ENCODE measurements at places on chromosomes 5 and 9. TPM values are rescaled to one million over a fixed set of nuclear protein-coding genes. Genes with fewer than 3 reads are reported as not detected.
A peak's percentile ranks its signal among the peaks of the same experiment; 100 is the strongest.

GRCh38 chr5:162323466-162323865 is 255.9 kb downstream of the GABRG2 start:
- DNase-seq, result no peak
- no peaks in the 10 kb centered on the region for H3K27me3 ChIP-seq
- no peaks in the 10 kb centered on the region for H3K4me1 ChIP-seq

- no peak overlapping the region for H3K4me3 ChIP-seq
- no peaks in the 10 kb centered on the region for H3K27me3 ChIP-seq
- H3K4me1 ChIP-seq, result no peaks in the 10 kb centered on the region
- no peak overlapping the region for H3K27ac ChIP-seq
- no peak for DNase-seq
- H3K36me3 ChIP-seq, result no peaks in the 10 kb centered on the region
Observed at GRCh38 chr9:87898151-87898550, 15.5 kb downstream of the SPATA31E1 start.

DNA sequence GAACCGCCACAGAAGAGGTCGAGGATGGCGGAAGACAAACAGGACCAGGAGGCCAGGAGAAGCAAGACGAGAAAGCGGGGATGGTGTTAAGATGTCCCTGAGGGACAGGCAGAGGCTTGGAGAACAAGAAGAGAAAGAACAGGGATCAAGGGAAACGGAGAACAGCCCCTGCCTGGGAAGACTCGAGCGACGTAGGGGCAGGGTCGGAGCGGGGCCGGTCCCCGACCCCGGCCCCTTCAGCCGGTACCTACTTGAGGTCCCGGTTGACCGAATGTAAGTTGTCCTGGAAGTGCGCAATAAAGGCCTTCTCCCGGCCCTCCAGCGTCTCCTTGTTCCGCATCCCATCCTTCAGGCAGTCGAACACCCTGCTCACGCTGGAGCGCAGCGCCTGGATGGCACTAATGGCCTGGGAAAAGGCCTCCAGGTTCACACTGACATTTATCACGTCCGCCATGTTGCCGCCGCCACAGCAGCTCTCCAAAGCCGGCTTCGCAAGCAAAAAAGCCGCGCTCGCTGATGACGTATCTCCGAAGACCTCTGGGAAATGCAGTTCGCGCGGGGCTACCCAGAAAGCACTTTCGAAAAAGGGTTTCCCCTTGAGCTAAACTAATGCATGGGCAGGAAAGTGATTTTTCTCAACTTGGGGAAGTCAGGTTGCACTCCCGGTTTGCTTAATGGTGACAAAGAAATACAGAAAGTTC is at the start of gene MED27:
TSS of gene MED27 (minus strand) at position 477 of the 701 bp plus-strand sequence. CDS start at position 454, 23 bp downstream.
- DNase-seq, result peak; percentile 97
- peak within 1 kb of the TSS; percentile 83 for H3K4me3 ChIP-seq
- no peaks in the 10 kb centered on the region for H3K36me3 ChIP-seq
- H3K27me3 ChIP-seq, result no peaks in the 10 kb centered on the region
- H3K27ac ChIP-seq, result peak within 1 kb of the TSS; percentile 85

DNA sequence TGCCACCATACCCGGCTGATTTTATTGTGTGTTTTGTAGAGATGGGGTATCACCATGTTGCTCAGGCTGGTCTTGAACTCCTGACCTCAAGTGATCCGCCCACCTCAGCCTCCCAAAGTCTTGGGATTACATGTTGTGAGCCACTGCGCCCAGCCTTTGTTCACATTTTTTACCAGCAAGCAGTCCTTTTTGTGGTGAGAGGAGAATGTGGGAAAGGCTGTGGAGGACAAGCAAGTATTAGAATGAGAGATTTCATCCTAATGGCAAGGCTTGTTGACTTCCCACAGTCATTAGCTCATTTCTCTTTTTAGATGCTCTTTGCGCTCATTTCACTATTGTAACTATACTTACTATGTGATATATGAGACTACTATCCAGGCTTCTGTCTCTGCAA is 6.1 kb downstream of the IL31RA start:
- no peak overlapping the region for H3K27ac ChIP-seq
- no peaks in the 10 kb centered on the region for H3K4me1 ChIP-seq
- H3K4me3 ChIP-seq, result no peak overlapping the region

DNA sequence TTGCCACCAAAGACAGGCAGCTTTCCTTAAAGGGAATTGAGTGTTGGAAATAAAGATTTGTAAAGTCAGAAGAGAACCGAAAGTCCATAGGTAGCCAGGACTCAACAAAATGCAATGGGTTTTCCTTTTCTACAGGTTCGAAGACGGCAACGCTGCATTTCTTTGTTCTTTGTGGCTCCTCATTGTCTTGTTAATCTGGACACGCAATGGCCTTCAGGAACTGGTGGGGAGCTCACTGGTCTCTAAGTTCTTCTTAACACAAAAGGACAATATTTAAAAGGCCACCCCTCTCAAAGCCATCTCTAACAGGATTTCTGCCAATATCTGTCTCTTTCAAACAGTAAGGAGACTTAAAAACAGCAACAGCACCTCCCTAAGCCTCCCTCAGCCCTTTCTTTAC is 170.6 kb downstream of the RMI1 start:
- H3K27ac ChIP-seq, result no peak overlapping the region
- H3K4me3 ChIP-seq, result no peak overlapping the region
- H3K36me3 ChIP-seq, result no peaks in the 10 kb centered on the region
- H3K27me3 ChIP-seq, result no peaks in the 10 kb centered on the region
- DNase-seq, result no peak
- peaks cover 27% of the 10 kb centered on the region for H3K4me1 ChIP-seq

DNA sequence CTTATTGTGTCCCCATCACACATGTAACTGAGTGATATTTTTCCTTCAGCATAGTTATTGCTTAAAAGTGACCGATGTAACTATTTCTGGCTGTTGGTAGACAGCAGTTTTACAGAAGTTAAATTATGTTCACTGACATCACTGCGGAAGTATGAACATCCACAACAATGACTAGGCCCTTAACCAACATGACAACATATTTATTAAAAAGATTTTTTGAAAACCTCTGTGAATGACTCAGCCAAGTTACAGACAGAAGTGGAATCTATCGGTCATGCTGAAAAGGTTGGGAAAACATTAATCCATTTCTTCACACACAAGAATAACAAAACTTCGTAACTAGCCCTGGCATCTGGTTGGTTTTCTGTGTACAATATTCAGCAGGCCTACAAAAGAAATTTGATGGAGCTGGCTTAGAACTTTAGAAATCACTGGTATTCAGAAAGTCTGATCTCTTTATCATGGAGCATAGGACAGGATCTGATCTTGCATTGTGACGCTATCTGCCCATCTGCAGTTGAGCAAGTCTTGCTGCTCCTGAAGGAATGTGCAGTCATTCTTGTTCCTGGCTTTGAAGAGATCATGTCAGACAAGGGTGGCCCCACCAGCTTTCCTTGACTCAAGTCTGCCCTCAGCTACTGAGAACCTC is 6.5 kb downstream of the GLIS3 start:
- no peak overlapping the region for H3K4me3 ChIP-seq
- H3K27me3 ChIP-seq, result no peaks in the 10 kb centered on the region
- DNase-seq, result no peak
- H3K27ac ChIP-seq, result peak overlapping the region; percentile 64
- peaks cover 10% of the 10 kb centered on the region for H3K4me1 ChIP-seq

- no peak for DNase-seq
- H3K36me3 ChIP-seq, result no peaks in the 10 kb centered on the region
- H3K4me1 ChIP-seq, result no peaks in the 10 kb centered on the region
- H3K4me3 ChIP-seq, result no peak overlapping the region
- H3K27ac ChIP-seq, result no peak overlapping the region
- H3K27me3 ChIP-seq, result peaks cover 13% of the 10 kb centered on the region
Observed at GRCh38 chr5:133234911-133235310, 183.1 kb downstream of the HSPA4 start.

DNA sequence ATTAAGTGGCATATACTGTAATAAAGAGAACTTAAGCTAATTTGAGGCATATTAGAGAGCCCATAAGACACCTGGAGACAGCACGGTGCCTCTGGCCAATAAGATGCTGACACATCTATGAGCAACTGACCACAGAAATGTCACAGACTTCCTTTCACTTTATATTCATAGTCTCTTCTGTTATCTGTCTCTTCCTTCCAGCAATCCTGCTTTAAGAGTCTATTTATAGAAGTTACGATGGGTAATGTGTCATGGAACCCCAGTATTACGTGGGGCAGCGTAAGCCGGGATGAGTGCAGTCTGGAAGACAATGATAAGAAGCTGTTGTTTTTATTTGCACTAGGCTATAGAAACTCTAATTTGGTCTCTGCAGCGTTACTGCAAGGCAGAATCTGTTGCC is 136.8 kb downstream of the CFAP90 start:
- H3K27ac ChIP-seq, result no peak overlapping the region
- H3K4me1 ChIP-seq, result no peaks in the 10 kb centered on the region
- no peak for DNase-seq
- peaks cover 3% of the 10 kb centered on the region for H3K36me3 ChIP-seq
- H3K4me3 ChIP-seq, result no peak overlapping the region

DNA sequence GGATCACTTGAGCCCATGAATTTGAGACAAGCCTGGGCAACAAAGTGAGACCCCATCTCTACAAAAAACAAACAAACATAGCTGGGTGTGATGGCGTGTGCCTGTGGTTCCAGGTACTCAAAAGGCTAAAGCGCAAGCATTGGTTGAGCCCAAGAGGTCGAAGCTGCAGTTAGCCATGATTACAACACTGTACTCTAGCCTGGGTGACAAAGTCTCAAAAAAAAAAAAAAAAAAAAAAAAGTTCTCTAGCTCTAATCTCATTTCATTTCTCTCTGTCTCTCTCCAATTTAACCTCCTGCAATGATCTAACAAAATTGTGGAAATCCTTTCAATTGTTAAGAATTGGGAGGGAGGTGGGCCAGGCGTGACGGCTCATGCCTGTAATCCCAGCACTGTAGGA is 33.3 kb downstream of the LPAR1 start:
- H3K4me3 ChIP-seq, result no peak overlapping the region
- no peaks in the 10 kb centered on the region for H3K27me3 ChIP-seq
- no peaks in the 10 kb centered on the region for H3K36me3 ChIP-seq
- no peaks in the 10 kb centered on the region for H3K4me1 ChIP-seq

DNA sequence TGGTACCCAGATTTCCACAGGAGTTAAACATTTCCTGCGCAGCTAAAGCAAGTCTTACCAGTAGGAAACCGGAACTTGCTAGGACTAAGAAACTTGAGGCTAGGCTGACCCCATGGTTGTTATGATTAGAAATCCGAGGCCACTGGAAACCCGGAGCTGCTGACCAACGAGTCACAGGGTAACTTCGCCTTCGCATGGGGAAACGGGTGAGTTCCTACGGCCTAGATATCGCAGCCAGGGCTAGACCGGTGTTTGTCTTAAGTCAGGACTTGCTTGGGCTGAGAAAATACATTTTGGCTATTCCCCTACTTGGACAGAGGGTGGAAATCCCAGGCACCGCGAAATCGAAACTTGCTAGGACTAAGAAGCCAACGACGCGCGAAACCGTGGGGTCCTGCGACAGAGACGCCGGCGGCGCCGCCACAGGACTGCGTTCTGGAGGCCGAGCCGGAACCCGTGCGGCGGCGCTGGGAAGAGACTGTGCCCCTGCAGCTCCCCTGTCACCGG is 1.6 kb upstream of the ANXA2R start:
- peak; percentile 58 for DNase-seq
- peaks cover 30% of the 10 kb centered on the region for H3K27me3 ChIP-seq
- H3K4me3 ChIP-seq, result peak overlapping the region; percentile 65

- H3K27me3 ChIP-seq, result no peaks in the 10 kb centered on the region
- no peak overlapping the region for H3K27ac ChIP-seq
- H3K4me1 ChIP-seq, result no peaks in the 10 kb centered on the region
- no peak for DNase-seq
- H3K36me3 ChIP-seq, result no peaks in the 10 kb centered on the region
Observed at GRCh38 chr5:58447226-58447625, 12.7 kb downstream of the PLK2 start.

- H3K36me3 ChIP-seq, result peaks cover 8% of the 10 kb centered on the region
- H3K27me3 ChIP-seq, result no peaks in the 10 kb centered on the region
- no peak overlapping the region for H3K4me3 ChIP-seq
- H3K27ac ChIP-seq, result no peak overlapping the region
- peaks cover 3% of the 10 kb centered on the region for H3K4me1 ChIP-seq
Observed at GRCh38 chr5:132365213-132365612, 4.3 kb upstream of the SLC22A5 start.

GRCh38 chr5:152542741-152543140 is 137.7 kb upstream of the NMUR2 start:
- DNase-seq, result peak; percentile 72
- H3K27me3 ChIP-seq, result peaks cover 10% of the 10 kb centered on the region
- H3K36me3 ChIP-seq, result no peaks in the 10 kb centered on the region
- no peak overlapping the region for H3K27ac ChIP-seq
- H3K4me1 ChIP-seq, result no peaks in the 10 kb centered on the region

DNA sequence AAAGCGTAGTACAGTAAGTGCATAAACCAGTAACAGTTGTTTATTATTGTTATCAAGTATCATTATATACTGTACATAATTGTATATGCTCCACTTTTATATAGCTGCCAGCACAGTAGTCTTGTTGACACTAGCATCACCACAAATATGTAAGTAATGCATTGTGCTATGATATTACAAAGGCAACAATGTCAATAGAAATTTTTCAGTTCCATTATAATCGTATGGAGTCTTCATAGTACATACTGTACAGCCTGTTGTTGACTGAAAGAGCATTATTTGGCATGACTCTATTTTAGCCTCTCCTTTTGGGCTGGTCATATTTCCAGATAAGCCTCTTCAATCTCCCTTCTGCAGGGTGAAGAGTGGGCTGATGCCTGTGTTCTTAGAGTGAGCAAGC is 40.4 kb downstream of the CFAP95 start:
- no peak overlapping the region for H3K27ac ChIP-seq
- no peaks in the 10 kb centered on the region for H3K4me1 ChIP-seq
- H3K36me3 ChIP-seq, result no peaks in the 10 kb centered on the region
- no peak for DNase-seq
- H3K27me3 ChIP-seq, result no peaks in the 10 kb centered on the region

GRCh38 chr9:36772449-36773403 is 200.0 kb downstream of the MELK start:
- no peaks in the 10 kb centered on the region for H3K36me3 ChIP-seq
- H3K27ac ChIP-seq, result no peak overlapping the region
- no peak overlapping the region for H3K4me3 ChIP-seq
- H3K4me1 ChIP-seq, result no peaks in the 10 kb centered on the region
- no peak for DNase-seq
- H3K27me3 ChIP-seq, result no peaks in the 10 kb centered on the region

- no peak overlapping the region for H3K27ac ChIP-seq
- H3K4me3 ChIP-seq, result no peak overlapping the region
- H3K4me1 ChIP-seq, result no peaks in the 10 kb centered on the region
Observed at GRCh38 chr5:145791866-145792265, 43.3 kb downstream of the PRELID2 start.

The SLC46A2 gene
- total RNA-seq, result not detected

The MYO10 gene
- total RNA-seq, result 53.8 TPM

The TAF11L5 gene
- not detected for total RNA-seq

The SEC61B gene
- 4.1 TPM for total RNA-seq
